ENCODE measurements at places on chromosomes 3 and 15. TPM values are rescaled to one million over a fixed set of nuclear protein-coding genes. Genes with fewer than 3 reads are reported as not detected.

The GOLGA6B gene
- total RNA-seq: not detected

The ATG3 gene
- 74.9 TPM for total RNA-seq

The TMEM43 gene
- 75.6 TPM for total RNA-seq

The TSPAN3 gene
- total RNA-seq: 423 TPM

The KIF7 gene
- total RNA-seq: 3.3 TPM

The LRRK1 gene
- 2.9 TPM for total RNA-seq

The SLC22A13 gene
- total RNA-seq: not detected

The ZMYND10 gene
- total RNA-seq: 0.08 TPM

The DUOXA1 gene
- not detected for total RNA-seq

The B3GNT5 gene
- total RNA-seq: 14.7 TPM

The IL5RA gene
- total RNA-seq: 0.10 TPM

The ALPK3 gene
- total RNA-seq: 0.15 TPM

The ZNF502 gene
- total RNA-seq: 1.0 TPM

The ZNF148 gene
- total RNA-seq: 17.4 TPM

The EEFSEC gene
- total RNA-seq: 4.3 TPM

The EPHA3 gene
- total RNA-seq: 3.6 TPM

The SLITRK3 gene
- 0.25 TPM for total RNA-seq

The SLC28A1 gene
- not detected for total RNA-seq
